Left renal pelvis (tissue), 4 donors: ENCODE measurements at places on chromosomes 1 and 21. TPM values are rescaled to one million over a fixed set of nuclear protein-coding genes. Genes with fewer than 3 reads are reported as not detected.
A peak's percentile ranks its signal among the peaks of the same experiment; 100 is the strongest.

- DNase-seq: no peak
These were observed 44.2 kb downstream of the CAPN8 start for GRCh38 chr1:223621312-223621734.

Gene PER3
- 14.5 TPM for polyA plus RNA-seq

DNA sequence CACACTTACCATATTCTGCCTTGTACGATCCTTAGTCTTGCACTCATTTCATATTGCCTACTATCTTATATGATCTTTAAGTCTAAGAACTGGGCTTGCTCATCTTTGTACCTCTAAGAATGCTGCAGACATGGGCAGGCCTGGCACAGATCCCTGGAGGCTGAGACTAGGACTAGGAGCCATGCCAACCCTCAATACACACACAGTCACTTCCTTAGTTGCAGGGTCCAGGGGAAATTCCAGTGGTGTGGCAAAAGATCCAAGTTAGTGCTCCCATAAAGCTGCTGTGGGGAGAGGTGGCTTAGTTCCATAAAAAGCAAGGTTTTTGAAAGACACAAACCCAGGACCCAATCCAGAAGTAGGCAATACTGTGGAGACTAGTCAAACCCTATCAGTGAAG lies 59.9 kb downstream of the CYYR1 start:
- DNase-seq: no peak

GRCh38 chr1:193181536-193181935 lies 4.9 kb downstream of the B3GALT2 start:
- DNase-seq: no peak

GRCh38 chr1:36187800-36188593 lies 32.0 kb downstream of the MAP7D1 start:
- DNase-seq: peak; percentile 68

Gene FLAD1
- 30.0 TPM for polyA plus RNA-seq
